ENCODE measurements at places on chromosomes 4 and X.

DNA sequence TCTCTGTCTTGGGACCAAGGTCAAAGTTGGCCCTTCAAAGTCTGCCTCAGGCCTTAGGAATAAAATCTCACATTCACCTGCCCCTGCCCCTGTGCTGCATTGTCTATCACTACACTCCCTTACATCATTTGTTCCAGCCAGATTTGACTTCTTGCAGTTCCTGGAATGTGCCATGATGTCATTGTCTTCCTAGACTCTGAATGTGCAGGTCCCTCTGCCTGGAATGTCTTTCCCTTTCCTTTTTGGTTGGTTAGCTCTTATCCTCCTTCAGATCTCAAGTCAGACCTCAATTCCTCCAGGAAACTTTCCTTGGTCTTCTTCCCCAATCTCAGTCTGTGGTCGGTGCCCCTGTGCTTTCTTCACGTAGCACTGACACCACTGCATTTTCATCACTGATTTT lies 67.7 kb upstream of the EFNB1 start:
- DNase-seq = no peak

DNA sequence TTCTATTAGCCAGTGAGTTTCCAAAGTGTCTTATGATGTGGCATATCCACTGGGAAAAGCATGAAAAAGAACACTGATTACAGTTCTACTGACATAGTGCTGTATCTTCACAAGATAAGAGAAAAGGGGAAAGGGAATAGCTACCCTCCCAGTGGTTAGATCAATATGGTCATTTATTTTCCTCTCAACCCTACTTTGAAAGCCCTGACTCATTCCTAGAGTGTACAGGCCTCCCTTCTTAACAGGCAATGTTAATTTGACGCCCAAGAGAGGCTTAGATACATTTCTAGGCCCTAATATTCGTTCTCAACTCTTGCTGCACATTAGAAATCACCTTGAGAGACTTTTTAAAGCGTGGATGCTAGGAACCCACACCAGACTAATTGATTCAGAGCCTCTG lies 20.4 kb upstream of the BRS3 start:
- no peak for DNase-seq

GRCh38 chr4:8192748-8193738 lies 6.0 kb upstream of the SH3TC1 start:
- DNase-seq = no peak

- no peak for DNase-seq
Measured at GRCh38 chrX:29461039-29461438, 754.3 kb upstream of the MAGEB2 start.

GRCh38 chrX:67604979-67605703 lies 61.3 kb downstream of the AR start:
- DNase-seq = no peak

GRCh38 chrX:37590047-37590446 lies 18.6 kb downstream of the LANCL3 start:
- DNase-seq = no peak

- no peak for DNase-seq
Measured at GRCh38 chr4:10893395-10893794, 208.8 kb upstream of the CLNK start.

DNA sequence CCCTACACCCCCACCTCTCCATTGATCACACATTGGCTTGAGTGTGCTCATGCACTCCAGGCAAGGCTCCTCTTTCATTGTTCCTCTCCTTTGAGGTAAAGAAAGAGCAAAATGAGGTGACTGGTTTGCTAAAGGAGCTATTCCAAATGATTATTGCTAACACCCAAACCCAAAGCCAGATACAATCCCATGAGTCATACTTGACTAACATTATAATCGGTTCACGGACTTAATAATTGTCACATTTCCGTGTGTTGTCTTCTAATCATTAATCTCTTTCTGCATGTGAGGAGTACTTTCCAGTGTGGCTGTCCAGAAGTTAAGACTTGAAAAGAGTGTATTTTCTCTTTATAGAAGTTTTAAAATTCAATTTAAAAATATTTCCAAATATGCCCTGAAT lies 174.3 kb upstream of the SFRP2 start:
- no peak for DNase-seq

GRCh38 chrX:40103565-40104323 lies 6.0 kb upstream of the BCOR start:
- DNase-seq = no peak

- no peak for DNase-seq
Measured at GRCh38 chr4:73648478-73648877, 28.2 kb upstream of the RASSF6 start.

GRCh38 chrX:153459986-153460385 lies 10.4 kb downstream of the HAUS7 start:
- DNase-seq = no peak

DNA sequence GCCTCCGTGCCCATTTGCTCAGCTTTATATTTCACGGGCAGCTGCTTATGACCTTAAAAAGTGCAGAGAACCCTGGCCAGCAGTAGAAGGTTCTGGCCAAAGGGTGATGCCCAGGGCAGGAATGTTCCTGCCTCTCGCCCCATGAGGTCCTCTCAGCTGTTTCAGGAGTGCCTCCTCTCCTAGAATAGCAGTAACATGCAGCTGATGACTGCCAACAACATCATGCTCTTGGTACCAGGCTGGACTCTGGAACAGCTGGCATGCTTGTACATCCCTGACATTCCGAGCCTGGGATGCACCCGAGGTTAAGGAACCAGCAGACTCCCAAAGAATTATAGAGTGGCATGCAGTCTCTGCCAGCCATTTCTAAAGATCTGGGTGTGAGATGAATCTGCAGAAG lies 11.7 kb upstream of the TENM3 start:
- DNase-seq = no peak

GRCh38 chr4:139843641-139844040 lies 178.0 kb downstream of the MGST2 start:
- no peak for DNase-seq

GRCh38 chr4:181261279-181261678 lies 981.9 kb upstream of the TENM3 start:
- no peak for DNase-seq

DNA sequence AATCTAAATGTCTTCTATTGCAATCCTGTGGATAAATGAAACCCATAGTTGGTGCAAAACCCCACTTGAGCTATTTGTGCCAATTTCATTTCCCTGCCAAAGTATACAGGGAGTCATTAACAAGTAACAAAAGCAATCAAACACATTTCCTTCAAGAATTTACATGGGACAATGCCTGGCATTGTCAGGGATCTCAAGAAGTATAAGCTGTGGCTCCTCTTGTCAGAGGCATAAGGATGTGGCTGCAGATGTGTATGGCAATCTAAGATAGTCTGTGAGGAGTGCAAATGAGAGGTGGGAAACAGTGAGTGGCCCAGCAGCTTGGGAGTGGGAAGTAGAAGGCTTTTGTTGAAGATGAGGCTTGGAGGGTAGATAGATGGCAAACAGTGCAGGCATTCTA lies 58.0 kb upstream of the SCML1 start:
- no peak for DNase-seq

DNA sequence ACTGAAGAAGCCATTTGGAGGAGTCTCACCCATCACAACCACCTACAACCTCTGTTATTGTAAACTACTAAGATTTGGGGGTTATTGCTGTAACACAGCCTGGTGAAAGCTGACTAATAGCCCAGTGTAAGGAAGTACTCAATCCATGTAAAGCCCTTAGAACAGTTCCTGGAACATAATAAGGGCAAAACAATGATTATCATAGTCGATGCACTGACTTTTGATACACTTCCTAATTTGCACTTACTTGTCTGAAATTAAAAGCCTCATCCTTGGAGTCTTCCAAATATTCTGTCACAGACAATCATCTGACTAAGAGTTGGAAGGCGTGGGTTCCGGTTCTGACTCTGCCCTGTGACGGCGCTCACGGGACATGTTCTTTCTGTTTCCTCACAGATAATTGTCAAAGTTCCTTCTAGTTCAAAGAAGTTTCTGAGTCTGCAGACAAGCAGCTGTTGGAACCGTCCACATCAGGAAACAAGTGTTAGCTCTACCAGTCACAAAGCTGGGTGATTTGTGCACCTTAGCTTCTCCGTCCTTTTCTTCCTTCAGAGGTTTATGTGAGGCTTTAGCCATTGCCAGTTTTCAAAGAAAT lies 33.4 kb upstream of the RASGEF1B start:
- DNase-seq = peak; percentile 43

GRCh38 chr4:136699905-136700304 lies 832.4 kb downstream of the PCDH18 start:
- no peak for DNase-seq

DNA sequence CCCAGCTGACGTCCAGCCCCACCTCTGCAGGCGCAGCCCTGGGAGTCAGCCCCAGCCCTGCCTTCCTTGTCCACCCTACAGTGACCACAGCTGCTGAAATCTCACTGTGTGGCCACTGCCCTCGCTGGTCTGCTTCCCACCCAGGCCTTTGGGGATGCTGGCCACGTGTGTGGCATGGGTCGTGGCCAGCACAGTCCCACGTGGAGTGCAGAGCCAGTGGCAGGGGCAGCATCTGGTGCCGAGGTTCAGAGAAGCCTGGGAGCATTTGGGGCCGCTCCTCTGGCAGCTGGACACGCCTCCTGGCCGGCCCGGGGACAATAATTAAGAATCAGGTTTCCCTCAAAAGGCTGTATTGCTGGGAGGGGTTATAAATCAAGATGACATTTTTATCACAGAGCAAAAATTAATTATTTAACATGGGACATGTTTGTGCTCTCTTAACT lies 92.1 kb downstream of the HMX1 start:
- no peak for DNase-seq

DNA sequence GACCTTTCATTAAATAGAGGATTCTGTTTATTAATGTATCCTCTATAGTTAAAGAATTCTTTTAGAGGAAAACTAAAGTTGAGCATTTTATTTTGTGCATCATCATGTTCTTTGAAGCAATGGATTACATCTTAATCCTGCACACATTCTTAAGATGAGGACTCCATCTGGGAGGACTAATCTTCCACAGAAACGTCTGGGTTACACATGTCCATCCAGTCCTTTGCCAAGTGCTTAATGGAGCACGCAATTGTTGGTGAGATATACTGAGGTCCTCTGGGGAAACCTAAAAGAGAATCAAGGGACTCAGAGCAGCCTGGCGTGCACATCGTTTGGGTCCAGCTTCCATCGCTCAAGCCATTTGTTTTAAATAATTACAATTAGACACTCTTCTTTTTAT lies 115.1 kb upstream of the SFRP2 start:
- no peak for DNase-seq

DNA sequence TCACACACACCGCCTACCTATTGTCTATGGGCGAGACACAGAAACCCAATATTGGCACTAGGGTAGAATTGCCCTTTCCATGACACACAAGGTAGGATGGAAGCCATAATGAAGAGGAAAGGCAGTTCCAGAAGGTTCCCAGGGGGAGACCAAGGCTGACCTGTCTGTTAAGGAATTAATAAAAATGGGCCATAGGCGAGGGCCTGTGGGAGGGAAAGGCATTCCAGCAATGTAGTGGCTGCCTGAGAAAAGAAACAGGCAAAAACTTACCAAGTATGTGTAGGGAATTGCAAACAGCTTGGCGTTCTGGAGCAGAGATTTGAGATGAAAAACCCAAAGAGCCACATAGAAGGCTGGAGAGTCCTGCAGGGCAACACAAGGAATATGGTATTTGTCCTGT lies 19.1 kb downstream of the MAGED2 start:
- DNase-seq = no peak

DNA sequence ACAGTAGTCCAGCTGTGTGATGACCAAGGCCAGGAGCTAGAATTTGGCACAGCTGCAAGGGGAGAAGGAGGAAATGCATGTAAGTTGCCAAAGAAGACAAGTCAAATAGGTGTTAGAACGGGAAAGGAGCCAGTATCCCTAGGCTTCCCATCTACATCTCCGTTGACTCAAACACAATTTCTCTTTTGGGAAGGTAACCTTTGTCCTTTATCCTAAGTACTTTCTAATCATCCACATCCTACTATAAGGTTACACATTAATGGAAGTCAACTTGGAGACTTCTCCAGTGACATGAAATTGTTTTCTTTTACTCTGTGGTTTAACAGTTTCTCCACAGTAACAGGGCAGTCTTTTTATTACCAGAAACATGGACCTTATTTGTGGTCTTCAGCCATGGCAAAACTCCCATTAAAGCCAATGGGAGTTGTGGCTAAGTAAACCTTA lies 620.0 kb downstream of the ANKRD50 start:
- no peak for DNase-seq

GRCh38 chrX:131792789-131793462 lies 230.2 kb upstream of the STK26 start:
- no peak for DNase-seq

DNA sequence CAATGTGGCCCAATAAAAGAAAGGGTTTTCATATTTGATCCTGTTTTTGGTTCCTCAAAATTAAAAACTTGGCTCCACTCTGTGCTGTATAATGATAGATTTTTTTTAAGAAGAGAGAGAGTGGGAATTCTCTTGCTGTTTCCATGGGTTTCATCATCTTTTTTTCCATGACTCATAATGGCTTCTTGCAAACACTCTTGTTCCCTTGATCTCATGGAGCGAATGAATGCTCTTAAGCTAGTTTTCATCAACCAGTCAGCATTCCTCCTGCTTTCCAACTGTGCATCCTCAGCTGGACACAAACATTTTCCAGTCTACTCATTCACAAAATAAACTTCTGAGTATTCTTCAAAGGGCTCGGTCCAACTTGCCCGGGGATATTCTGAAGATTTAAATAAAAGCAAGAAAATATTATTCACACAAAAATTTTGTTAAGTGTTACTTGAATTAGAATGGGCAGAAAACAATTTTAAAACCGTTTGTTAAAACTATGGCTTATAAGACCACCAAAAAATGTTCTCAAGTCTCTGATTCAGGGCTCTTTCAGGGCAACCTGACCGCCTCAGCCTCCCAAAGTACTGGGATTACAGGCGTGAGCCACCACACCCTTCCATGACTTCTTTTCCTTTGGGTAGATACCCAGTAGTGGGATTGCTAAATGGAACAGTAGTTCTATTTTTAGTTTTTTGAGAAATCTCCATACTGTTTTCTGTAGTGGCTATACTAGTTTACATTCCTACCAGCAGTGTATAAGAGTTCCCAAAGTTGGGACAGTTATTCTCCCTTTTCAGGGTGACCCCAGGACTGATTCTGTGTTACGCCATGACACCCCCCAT lies 64.7 kb downstream of the TMEM156 start:
- DNase-seq = no peak

DNA sequence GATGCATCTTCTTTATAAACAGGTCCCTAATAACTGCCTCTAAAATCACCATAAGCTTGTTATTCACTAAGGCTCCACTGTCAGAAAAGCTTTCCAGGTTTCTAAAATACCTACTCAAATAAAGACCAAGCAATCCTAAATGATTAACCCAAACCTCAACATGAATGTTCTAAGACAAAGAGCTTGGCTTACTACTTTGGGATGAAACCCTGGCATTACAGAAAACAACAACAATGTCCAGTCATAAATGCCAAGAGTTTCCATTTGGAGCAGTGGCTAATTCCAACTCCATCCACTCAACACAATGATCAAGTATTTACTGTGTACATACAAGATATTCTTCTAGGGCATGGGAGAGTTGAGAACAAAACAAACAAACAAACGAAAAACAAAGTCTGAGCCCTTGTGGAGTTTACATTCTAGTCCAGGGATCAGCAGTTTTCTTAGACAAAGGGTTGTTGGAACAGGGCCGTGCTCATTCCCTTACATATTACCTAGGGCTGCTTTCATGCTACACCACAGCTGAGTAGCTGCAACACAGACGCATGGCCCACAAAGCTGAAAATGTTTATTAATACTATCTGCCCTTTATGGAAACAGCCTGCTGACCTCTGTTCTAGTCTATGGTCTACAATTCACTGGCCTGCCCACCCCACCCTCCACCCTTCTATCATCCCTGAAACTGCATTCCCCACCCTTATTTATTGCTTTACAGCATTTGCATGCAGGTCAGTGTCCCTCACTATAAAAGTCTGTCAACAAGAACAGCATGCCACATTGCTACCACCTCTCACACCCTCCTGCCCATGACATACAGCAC lies 23.7 kb downstream of the ABCG2 start:
- DNase-seq = no peak
